ENCODE measurements at places on chromosomes 7 and 10.

GRCh38 chr7:2607122-2607922 lies 24.5 kb upstream of the TTYH3 start:
- no peak for DNase-seq

DNA sequence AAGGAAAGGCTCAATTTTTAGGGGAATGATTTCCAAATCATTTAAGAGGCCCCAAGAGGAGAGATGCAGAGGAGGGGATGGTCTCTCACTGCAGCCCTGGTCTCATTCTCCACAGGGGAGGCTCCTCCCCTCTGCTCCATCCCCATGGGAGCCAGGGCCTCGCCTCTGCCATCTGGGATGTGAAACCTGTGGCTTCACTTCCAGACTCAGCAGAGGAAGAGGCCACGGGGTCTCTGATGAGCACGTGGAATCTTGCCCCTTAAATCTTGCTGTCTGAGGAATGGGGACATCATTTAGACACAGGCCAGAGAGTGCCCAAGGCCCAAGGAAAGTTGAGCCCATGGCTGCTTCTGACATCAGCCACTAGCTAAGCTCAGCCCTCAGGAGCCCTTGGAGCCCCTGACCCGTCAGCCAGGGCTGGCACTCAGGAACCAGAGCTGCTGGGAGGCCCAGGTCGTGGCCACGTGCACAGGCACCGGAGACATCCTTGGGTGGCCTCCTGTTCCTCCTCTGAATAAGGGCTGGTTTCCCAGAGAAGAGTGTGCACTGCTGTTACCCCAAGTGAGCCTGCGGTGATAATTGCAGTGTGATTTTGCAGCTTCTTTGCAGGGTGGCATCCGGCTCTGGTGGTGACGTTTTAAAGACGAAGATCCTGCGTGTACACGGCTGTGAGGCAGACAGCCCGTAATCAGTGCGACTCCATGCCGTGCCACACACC lies 50.5 kb downstream of the VIPR2 start:
- DNase-seq: no peak

- DNase-seq: no peak
These were observed 20.1 kb downstream of the ITGB1 start for GRCh38 chr10:32937911-32938424.

DNA sequence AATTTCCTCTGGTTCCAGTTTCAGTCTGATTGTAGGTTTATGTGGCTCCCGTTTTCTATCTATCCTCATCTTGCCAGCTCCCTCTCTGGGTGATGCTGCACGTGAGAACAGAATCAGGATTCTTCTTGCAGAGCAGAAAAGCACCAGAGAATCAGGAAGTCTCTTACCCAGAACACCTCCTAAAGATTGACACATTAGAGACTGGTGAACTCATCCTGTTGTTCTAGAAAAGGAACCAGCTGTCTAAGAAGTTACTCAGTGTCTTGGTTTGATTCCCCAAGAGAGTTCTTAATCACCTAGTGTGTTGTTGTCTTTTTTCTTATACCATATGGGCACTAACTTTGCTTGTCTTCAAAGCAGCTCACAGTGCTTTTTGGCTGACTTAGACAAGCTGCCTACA lies 152.4 kb downstream of the DGKI start:
- no peak for DNase-seq

DNA sequence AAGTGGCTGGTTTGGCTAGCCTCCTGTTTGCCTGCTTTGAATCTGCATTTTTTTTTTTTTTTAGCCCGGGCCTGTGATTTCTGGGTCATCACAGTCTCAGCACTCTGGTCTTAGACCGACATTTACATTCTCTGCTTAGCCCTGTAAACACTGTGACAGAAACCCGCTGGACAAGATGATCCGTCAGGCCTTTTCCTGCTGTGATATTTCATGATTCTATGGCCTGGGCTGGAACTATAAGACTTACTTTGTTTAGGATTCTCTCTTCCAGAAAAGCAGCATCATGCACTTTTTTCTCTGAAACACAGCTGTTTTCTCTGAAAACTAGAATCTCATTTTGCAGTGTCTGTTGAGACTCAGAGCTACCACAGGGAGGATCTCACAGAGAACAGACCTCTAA lies 705.5 kb downstream of the GRID1 start:
- no peak for DNase-seq

GRCh38 chr10:63865210-63865609 lies 344.0 kb downstream of the REEP3 start:
- DNase-seq: no peak

GRCh38 chr10:110643035-110643652 lies 992 bp upstream of the RBM20 start:
- no peak for DNase-seq

DNA sequence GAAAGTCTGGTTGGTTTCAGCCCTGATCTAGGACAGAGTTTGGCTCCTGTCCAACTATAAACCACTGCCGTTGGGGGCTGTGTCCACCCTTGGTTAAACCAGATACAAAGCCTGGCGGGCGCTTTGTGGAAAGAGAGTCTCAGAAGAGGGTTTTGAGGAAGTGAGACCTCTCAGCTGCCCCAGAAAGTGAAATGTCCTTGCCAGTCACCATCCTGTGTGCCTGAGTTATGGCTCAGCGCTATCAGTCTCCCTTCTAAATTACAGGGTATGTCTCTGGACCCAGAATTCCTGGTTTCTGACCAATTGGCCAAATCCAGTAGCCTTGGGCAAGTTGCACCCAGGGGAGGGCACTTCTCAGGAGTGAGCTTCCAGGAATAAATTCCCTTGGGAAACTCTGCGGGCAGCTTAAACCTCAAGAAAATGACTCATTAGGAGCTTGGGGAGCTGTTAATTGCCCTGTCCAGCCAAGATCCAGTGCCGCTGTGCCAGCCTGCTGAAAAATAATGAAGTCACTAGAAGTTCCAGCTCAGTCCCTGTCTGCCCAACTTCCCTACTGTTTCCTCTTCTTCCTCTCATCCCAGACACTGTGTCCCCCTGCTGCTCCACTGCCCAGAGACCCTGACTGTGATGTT lies 66.7 kb upstream of the PDZD8 start:
- no peak for DNase-seq

DNA sequence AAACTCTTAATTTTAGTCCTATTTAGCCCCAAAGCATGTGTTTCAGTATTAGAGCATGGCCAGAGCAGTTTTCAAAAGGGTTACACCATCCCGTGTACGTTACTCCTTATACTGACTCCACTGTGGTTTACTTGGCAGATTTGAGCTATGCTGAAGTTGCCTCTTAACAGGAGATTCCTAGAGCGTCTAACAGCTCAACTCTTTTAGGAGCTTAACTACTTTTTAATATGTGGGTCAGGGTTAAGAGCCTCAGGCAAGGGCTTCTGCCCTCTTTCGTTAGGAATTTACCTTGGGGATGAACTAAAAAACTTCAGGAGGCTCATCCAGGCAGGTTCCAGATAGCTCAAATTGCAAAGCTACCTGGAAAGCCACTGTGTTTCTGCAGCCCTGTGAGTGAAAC lies 674.8 kb upstream of the C7orf33 start:
- DNase-seq: no peak

DNA sequence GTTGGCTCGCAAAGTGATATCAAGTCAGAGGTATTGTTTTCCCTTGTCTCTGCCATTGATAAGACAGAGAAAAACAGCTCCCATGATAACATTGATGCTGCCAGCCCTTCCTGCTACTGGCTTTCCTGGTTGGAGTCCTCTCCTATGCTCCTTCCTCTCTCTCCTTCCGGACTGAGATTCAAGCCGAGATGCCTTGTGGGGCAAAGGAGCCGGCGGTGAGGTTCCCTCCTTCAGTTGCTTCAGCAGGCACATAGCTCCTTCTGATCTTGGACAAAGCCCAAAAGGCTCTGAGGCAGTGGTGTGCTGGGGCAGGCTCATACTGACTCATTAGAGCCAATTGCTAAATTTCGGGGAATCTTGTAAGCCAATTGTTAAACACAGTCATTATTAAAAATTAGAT lies 8.8 kb upstream of the ZCCHC24 start:
- no peak for DNase-seq

GRCh38 chr10:72831696-72832409 lies 61.7 kb upstream of the OIT3 start:
- no peak for DNase-seq

DNA sequence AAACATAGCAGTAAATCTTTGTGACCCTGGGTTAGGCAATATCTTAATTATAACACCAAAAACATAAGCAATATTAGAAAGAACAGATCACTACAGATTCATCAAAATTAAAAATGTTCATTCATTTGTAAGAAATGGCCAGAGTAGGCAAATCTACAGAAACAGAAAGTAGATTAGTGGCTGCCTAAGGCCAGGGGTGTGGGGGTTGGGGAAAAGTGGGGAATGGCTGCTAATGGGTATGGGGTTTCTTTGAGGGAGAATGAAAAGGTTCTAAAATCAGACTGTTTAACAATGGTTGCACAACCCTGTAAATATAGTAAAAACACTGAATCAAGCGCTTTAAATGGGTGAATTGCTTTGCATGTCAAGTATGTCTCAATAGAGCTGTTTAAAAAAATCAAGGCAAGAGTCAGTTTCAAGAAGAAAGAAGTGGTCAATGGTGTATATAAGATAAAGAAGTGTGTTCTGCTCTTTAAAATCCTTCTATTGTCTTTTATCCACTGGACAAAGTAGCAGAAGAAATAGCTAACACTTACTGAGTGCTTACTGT lies 42.6 kb downstream of the CDK6 start:
- DNase-seq: no peak

DNA sequence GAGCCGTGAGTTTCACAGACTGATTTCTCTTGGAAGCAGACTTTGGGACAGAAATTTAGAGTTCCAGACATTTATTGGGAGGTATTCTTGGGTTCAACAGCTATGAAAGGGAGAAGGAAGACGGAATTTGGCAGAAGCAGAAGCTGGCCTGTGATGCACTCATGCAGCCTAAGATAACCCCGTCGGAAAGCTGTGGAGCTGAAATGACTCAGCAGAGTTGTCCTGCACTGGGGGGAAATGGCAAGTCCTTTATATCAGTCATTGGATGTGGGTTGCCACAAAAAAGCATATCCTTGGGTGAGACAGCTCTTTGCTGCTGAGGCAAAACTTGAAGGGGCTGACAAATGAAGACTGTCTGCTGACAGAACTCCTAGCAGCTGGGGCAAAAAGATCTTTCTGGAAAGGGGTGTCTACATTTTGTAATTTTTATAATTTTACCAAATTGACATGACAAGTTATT lies 11.5 kb upstream of the MICU1 start:
- DNase-seq: no peak

- DNase-seq: no peak
These were observed 158.3 kb upstream of the KCND2 start for GRCh38 chr7:120114626-120115025.

- no peak for DNase-seq
These were observed 15.3 kb downstream of the TACR2 start for GRCh38 chr10:69401416-69401815.

- DNase-seq: no peak
These were observed 271.7 kb downstream of the PTPRN2 start for GRCh38 chr7:158315881-158316280.

DNA sequence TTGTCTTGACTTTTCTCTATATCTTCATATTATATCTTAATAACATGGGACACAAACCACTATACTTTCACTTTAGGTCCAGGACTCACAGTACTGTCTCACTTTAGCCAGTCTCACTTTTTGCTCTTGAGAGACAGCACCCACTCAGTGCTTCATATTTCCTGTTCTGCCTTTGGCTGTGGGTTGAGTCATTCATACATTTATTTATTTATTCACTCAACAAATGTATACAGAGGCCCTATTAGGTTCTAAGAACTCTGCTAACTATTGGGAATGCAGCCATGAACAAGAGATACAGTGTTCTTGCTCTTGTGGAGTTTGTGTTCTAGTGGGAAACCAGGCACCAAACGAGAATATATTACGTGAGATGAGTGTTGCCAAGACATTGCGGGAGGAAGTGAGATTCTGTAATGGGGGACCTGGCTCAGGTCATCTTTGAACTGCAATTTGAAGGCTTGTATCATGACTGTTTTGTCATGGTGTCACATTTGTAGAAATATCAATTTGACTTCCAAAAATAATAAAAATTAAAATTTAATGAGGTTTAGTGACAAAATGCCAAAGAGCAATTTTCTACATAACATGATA lies 190.1 kb downstream of the SDHAF3 start:
- DNase-seq: no peak

DNA sequence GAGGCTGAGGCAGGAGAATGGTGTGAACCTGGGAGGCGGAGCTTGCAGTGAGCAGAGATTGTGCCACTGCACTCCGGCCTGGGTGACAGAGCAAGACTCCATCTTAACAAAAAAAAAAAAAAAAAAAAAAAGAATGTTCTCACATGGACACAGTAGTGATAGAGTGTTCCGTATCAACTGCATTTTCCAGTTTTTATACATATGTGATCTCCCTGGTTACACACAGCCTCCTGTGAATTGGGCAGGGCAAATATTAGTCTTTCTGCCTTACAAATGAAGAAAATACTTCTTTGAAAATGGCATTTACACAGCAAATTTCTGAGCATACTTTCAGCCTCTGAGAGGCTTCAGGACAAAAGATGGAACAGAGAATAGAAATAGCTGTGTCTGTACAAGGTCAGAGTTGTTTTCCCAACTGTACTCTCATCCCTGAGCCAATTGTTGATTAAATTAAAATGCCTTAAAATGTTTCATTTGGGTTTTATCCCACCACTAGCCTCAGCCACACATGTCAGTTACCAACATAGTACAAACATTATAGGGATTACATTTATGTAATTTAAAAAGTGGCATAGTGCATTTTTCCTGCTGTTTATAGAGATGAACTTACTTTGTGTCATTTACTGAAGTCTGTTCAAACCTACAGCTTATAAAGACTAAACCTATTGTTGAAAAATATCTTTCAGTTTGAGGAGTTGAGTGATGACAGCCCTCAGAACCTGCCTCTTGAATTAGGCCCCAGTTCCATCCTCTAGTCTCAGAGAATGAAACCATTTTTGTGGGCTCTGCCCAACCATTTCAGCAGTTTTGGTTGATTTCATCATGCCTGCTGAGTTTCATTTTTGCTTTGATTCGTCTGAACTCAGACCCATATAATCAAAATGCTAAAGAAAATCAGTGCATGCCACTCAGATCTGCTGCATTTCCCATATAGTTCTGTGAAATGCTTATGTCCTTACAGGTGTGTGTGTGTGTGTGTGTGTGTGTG lies 609.4 kb upstream of the C7orf33 start:
- no peak for DNase-seq

DNA sequence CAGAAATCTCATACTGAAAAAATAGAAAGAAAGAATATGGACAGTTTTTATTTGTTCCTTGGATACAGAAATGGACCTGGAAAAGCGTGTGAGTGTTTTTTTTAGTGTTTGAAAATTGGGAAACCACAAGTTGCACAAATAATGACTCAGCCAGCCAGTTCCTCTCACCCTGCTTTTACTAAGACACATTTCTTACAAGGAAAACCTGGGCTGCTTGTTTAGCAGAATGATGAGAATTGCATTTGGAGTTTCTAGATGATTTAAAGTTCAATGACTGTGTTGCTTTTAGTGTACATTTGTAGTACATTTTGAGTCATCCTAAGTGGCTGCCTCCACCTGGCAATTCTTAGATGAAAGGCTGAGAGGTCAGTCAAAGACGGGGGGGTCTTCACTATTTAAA lies 218.7 kb downstream of the ABCA13 start:
- no peak for DNase-seq

GRCh38 chr7:20783700-20784387 lies 2.8 kb downstream of the SP8 start:
- no peak for DNase-seq

Data from activated T-cell treated with anti-CD3 and anti-CD28 coated beads for 24 hours (primary cell).